Transverse colon (tissue), 4 donors: ENCODE measurements at places on chromosomes 2 and 18. TPM values are rescaled to one million over a fixed set of nuclear protein-coding genes. Genes with fewer than 3 reads are reported as not detected.

IL37 gene
- total RNA-seq = 2.6 TPM

EML6 gene
- total RNA-seq = 4.1 TPM

FOXD4L1 gene
- not detected for total RNA-seq

KLHL14 gene
- total RNA-seq = 0.64 TPM

PSD4 gene
- total RNA-seq = 193 TPM

RNF152 gene
- 29.7 TPM for total RNA-seq

NYAP2 gene
- total RNA-seq = not detected

RNU2-63P gene
- not detected for total RNA-seq

CRYGC gene
- total RNA-seq = not detected

UGT1A5 gene
- total RNA-seq = 3.2 TPM

RND3 gene
- total RNA-seq = 41.6 TPM

- no peak for DNase-seq
Observed at GRCh38 chr18:62942578-62942977, 227.2 kb downstream of the PHLPP1 start.

GRCh38 chr2:38509314-38509946, 93.3 kb downstream of the HNRNPLL start:
- no peak for DNase-seq

- DNase-seq = no peak
Observed at GRCh38 chr18:60893355-60894097, 439.7 kb upstream of the CDH20 start.

DNA sequence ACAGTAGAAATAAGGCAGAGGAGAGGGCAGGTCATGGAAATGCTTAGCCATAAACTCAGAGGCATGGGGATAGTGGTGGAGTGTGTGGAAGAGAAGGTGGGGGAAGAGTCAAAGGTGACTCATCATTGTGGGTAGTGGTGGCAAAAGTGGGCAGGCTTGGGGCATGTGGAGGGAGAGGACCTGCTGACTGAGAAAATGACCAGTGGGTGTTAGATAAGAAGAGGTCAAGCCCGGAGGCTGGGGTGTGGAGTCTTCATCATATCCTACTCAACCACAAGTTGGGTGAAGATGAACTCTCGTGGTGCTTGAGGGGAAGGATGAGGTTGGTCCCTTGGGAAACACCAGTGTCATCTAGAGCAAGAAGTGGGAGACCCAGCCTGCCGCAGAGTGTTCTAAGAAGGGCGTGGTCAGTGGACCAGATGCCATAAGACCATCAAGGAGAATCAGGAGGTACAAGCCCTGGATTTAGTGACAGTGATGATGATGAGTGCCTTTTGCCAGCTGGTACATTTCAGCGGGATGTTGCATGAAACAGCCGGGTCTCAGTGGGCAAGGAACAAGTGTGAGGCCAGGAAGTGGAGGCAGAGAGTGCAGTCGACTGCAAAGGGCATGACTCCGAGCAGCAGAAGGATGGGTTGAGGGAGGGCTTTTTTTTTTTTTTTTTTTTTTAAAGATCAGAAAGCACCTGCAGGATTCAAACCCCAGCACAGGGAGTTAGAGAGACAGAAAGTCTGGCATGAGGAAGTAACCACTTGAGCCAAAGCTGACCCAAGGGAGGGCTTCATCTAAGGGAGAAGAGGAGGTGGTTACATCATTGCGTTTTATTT, 122.6 kb upstream of the SPRED2 start:
- DNase-seq = no peak

DNA sequence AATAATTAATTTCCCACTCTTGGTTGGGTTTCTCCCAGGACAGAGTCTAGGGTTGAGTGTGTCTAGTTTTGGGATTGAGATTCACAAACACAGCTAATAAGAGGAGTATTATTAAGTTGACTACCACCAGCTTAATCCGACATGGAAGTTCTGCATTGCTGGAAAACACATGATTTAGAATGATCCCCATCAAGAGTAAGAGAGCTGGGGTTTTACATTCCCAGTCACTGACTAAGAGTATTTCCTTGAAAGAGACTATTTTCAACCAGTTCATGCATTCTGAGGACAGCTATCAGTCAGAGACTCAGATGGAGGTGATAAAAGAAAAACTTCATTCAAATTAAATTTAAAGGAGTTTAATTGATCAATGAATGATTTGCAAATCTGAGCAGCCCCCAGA, 334.6 kb upstream of the LRATD1 start:
- no peak for DNase-seq

GRCh38 chr2:42835577-42836371, 43.4 kb upstream of the HAAO start:
- peak; percentile 38 for DNase-seq

- no peak for DNase-seq
Observed at GRCh38 chr2:237472909-237473877, 13.9 kb upstream of the MLPH start.

DNA sequence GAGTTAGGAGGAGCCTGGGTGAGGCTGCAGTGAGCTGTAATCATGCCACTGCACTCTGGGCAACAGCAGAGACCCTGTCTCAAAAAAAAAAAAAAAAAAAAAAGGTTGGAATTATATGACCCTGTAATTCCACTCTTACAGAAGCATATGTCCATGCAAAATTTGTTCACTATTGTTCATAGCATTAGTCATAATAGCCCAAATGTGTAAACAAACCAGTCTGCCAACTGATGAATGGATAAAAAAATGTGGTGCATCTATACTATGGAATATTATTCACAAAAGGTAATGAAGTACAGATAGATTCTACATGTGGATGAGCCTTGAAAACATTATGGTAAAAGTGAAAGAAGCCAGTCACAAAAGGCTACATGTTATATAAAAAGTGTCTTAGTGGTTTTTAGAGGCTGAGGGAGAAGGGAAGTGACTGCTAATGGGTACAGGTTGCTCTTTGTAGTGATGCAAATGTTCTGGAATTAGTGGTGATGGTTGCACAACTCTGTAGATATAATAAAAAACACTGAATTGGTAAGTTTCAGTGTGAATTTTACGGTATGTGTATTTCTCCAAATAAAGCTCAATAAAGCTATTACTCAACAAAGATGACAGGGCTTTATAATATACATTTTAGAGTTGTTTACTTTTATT, 9.4 kb downstream of the COA5 start:
- no peak for DNase-seq

DNA sequence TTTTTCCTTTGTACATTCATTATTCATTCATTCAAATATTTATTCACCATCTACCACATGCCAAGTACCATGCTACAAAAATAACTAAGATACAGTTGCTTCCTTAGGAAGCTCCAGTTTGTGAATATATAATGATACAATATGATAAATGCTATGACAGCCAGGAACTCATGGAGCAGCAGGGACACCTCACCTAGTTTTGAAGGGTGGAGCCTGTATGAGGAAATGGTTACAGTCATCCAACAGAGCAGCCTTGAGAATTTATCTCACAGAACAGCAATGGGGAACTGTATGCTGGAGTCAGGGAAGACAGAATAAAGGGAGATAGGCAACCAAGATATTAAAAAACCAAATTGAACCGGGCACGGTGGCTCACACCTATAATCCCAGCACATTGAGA, 124.0 kb downstream of the OSBPL1A start:
- peak; percentile 19 for DNase-seq

GRCh38 chr18:38759457-38759856, 1193.9 kb upstream of the CELF4 start:
- no peak for DNase-seq

- peak; percentile 77 for DNase-seq
Observed at GRCh38 chr2:126657636-126658318, 1.8 kb downstream of the GYPC start.

DNA sequence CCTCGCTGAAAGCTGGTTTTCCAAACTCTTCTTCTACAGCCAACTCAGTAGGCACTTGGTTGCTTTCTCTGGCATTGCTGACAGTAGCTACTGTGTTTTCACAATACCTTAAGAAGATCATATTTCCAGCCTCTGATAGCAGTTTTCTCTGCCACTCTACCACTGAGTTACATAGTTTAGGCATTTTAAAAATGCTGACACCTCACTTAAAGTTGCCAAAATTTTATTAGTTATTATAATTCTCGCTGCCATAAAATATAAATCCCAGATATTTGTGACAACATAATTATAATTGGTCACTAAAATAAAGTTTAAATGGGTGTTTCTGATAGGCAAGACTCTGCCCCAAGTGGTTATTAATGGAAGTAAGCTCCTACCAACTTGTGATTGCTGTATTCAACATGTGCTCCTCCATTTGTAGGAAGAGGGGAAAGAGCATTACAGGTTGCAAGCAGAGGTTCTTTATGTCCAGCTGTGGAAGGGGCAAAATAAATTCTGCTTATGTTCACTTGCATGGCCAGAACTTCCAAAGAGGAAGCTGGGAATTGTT, 1202.8 kb downstream of the CNTNAP5 start:
- no peak for DNase-seq

DNA sequence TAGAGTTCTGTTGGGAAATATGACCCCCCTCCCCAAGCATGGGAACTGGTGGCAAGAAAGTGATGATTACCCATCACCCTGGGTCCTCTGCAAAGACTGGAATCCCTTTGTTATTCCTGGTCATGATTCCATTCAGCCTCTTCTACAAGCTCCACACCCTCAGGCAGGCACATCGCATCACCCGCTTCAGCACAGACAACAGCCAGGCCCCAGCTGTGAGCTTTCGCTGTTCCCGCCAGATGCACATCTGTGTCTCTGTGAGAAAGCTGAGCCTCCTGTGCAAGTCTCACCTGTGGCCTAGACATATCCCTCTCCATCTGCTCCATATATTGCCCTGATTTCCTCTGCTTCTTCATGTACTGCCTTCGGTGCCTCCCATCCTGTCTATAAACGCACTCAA, 368.0 kb upstream of the RAB6C start:
- DNase-seq = no peak

- DNase-seq = no peak
Observed at GRCh38 chr18:3238742-3239141, 8.9 kb upstream of the MYL12A start.

GRCh38 chr2:228869636-228870264, 401.3 kb downstream of the PID1 start:
- DNase-seq = no peak

DNA sequence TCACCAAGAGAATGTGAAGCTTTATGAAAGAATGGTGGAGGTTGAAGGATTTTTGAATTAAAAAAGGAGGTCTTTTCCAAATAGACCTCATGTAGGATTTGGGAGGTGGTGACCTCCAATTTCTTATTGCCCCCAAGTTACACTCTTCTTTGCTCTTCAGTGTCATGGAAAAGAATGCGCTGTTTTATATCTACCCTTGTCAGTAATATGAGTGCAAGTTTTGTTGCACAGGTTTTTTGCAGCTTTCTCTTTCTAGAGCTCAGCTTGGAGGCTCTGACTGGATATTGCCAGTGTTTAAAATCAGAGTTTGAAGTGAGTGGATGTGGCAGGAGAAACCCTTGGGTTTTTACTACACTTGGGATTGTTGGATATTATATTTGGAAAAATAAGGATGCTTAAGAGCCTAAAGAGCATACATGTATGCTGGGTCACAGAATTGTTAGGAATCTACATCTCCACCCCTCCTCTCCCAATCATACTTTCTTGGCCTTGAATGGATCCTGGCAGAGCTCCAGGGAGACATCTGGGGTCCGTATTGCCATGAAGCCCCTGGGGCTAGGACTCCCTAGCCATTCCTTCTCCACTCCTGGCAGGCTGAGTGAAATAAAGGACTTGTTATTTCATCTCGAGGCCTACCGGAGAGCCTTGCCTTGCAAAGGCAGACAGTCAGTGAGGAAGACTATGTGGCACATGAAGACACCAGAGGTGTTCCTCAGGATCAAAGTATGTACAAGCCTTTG, 43.8 kb downstream of the APOB start:
- no peak for DNase-seq

- DNase-seq = no peak
Observed at GRCh38 chr2:233856184-233856583, 1.8 kb upstream of the HJURP start.

- no peak for DNase-seq
Observed at GRCh38 chr2:29323961-29324360, 208.7 kb downstream of the CLIP4 start.

DNA sequence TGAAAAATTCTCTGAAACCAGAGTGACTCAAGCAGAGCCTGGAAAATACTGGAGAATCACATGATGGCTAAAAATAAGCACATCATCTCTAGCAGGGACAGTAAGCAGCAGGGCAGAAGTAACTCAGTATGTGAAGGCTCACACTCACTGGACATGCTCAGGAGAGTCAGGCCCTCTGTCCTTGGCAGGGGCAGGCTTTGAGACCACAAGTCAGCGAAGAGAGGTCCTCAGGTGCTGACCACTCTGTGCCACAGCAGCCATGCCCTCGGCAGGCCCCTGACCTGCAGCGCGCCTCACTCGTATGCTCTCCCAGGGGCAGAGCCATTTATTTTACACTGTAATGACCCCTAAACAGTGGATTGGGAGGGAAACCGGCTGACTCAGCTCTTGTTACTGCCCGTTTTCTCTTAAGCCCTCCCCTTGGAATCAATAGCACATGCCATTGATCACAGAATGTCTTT, 76.8 kb downstream of the MAPRE2 start:
- no peak for DNase-seq

- DNase-seq = no peak
Observed at GRCh38 chr18:60038731-60039130, 138.9 kb downstream of the PMAIP1 start.

GRCh38 chr2:159985656-159986055, 76.8 kb downstream of the PLA2R1 start:
- DNase-seq = no peak

- no peak for DNase-seq
Observed at GRCh38 chr2:207257251-207258250, 91.8 kb upstream of the KLF7 start.

DNA sequence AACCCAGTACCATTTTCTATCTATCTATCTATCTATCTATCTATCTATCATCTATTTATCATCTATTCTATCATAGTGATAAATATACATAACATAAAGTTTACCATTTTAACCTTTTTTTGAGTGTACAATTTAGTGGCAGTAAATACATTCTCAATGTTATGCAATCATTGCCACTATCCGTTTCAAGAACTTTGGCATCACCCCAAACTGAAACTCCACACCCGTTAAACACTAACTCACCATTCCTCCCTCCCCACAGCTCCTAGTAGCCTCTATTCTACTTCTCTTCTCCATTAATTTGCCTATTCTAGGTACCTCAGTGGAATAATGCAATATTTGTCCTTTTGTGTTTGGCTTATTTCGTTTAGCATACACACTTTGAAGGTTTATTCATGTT, 82.5 kb upstream of the KCNE4 start:
- no peak for DNase-seq

DNA sequence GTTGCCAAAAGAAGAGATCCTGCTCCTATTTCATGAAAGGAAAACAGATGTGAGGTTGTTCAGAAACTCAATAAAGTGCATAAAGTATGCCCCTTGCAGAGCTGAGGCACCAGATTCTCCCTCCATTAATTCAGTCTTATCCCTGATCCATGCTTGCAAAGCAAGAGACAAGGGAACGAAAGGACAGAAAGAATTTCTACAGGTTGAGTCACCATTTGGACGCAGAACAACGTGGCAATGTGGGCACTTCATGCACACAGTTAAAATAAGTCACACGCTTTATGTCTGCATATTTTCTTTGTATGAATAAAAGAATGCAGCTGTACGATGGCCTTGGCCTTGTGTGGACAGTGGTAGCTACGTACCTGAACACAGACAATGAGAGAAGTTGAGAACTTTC, 321.7 kb upstream of the REV1 start:
- DNase-seq = no peak
